Activated T-cell treated with anti-CD3 and anti-CD28 coated beads for 24 hours (primary cell): ENCODE measurements at places on chromosomes 12 and 14.

- no peak for DNase-seq
Measured at GRCh38 chr12:100473716-100474150, at the start of gene NR1H4. Gene NR1H4 (plus strand): TSS chr12:100473866. CDS start chr12:100493324, 19,458 bp downstream.

- no peak for DNase-seq
Measured at GRCh38 chr12:89857652-89858274, 149.1 kb upstream of the ATP2B1 start.

DNA sequence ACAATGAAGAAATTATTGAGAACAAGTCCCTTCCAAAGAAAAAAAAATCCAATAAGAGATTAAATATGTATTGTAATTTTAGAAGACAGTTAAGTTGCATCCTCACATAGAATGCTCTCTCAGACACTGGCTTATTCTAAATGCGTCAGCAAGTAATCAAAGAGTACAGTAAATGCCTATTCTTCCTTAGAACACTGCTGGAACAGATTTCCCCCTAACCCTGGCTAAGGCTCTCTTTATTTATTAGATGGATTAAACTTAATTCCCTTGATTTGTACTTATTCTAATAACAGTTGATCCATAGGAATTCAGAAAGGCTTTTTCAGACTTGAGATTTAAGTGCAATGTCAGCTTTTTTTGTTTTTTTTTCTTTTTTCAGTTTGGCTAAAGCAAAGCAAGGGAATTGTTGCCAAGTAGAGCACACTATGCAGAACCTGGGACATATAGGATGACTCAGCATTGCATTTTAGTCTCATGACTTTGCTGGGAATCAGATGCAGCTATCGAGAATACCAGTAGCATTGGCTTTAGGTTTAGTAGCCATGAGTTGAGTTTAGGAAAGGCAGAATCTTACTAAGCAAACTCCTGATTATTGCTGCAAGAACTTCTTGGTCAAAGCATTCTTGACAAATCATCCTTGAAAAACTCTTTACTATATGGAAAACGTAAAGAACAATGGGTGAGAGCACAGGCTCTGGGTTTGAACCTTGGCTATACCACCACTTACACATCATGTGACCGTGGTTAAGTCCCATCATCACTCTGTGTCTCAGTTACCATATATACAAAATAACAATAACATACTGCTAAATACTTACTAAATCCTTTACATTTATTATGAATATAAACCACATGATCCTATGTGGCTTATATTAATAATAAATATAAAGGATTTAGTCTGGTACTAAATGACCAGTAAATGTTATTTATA, 26.7 kb downstream of the MED21 start:
- no peak for DNase-seq

DNA sequence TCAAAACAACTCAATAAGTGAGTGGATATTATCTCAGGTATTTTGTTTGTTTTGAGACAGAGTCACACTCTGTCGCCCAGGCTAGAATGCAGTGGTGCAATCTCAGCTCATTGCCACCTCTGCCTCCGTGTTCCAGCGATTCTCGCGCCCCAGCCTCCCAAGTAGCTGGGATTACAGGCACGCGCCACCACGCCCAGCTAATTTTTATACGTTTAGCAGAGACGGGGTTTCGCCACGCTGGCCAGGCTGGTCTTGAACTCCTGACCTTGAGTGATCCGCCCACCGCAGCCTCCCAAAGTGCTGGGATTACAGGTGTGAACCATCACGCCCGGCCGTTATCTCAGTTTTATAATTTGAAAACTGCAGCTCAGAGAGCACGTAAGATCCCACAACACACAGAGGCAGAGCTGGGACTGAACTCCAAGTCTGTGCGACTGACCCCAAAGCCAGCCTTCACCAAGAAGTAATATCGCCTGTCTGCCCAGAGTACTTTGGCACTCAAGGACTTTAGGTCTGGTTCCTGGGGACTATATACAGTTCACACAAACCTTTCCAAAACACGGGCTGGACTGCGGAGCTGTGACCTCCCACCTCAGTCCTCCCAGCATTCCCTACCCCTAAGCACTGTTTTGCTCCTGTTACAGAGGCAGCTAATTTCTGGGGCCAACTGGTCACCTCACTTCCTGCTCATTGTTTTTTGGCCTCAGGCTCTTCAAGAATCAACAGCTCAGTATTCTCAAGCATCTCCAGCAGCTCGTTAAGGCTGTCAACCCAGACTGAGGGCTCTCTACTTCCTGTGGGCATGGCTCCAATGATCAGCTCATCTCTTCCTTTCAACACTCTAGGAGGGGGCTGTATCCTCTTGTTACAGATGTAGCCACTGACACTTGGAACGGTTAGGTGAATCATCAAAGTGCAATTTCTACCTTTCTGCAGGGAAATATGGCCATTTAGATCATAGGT, 22.5 kb downstream of the TESC start:
- no peak for DNase-seq

GRCh38 chr14:98758440-98758839, 513.6 kb downstream of the BCL11B start:
- no peak for DNase-seq

GRCh38 chr12:62914443-62915203, 20.3 kb downstream of the PPM1H start:
- DNase-seq, result no peak

- DNase-seq, result no peak
Measured at GRCh38 chr14:100535287-100536120, 51.7 kb downstream of the BEGAIN start.

GRCh38 chr12:98587084-98587483, 6.4 kb upstream of the SLC25A3 start:
- no peak for DNase-seq

GRCh38 chr12:86600664-86601231, 344.6 kb upstream of the MGAT4C start:
- no peak for DNase-seq

GRCh38 chr12:95213119-95213518, 4.1 kb downstream of the FGD6 start:
- DNase-seq, result no peak

DNA sequence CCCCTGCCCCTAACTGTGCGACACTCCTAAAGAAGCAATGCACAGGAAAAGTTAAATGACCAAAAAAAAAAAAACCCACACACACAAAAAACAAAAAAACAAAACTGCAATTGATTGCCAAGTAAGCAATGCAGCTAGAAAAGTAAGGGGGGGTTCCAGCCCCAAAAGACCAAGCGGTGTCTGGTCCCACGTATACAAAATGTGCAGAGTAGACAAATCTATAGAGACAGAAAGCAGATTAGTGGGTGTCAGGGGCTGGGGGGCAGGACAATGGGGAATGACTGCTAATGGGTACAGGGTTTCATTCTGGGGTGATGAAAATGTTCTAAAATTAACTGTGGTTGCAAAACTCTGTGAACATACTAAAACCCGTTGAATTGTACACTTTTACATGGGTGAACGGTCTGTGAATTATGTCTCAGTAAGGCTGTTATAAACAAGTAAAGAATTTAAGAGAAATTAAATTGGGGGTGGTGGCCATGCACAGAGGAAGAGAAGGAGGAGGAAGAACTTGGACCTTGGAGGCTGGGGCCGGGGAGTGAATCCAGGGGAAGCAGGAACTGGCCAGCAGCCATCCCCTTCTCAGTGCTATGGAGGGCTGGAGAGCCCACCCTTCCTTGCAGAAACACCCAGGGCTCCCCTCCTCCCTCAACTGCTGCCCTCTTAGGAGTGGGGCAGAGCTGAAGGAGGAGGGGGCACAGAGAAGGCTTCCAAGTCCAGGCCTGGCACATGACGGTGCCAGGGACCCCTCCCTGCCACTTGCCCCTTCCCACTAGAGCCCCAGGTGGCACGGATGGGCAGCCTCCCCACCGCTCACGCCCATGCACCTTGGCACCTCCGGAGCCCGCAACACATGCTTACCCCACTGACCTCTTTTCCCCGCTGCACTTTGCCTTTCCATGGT, 45.4 kb downstream of the KDM2B start:
- no peak for DNase-seq

- DNase-seq, result no peak
Measured at GRCh38 chr12:45469902-45470301, 254.0 kb downstream of the ANO6 start.

DNA sequence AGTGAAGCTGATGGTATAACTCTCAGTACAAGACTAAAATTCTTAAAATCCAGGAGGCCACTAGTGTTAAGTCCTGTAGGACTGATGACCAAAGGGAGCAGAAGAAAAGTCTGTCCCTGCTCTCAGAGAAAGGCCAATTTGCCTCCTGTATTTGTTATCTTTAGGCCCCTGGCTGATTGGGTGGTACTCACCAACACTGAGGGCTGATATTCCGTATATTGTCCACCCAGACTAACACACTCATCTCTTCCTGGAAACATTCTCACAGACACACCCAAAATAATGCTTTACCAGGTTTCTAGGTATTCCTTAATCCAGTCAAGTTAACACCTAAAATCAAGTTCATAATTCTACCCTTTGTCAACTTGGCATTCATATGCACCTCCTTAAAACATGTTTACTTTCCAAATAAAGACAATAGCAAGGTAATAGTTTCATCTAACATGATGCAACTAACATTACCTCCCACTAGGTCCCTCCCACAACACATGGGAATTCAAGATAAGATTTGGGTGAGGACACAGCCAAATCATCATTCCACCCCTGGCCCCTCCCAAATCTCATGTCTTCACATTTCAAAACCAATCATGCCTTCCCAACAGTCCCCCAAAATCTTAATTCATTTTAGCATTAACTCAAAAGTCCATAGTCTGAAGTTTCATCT, 84.3 kb downstream of the EGLN3 start:
- no peak for DNase-seq

DNA sequence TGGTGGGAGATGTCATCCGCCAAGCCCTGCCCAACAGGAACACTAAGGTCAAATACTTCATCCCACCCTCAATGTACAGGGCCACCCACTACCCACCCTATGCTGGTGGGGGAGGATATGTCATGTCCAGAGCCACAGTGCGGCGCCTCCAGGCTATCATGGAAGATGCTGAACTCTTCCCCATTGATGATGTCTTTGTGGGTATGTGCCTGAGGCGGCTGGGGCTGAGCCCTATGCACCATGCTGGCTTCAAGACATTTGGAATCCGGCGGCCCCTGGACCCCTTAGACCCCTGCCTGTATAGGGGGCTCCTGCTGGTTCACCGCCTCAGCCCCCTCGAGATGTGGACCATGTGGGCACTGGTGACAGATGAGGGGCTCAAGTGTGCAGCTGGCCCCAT, 3.5 kb downstream of the B3GNT4 start:
- no peak for DNase-seq

GRCh38 chr12:30945443-30946164, 19.1 kb downstream of the TSPAN11 start:
- DNase-seq, result no peak

DNA sequence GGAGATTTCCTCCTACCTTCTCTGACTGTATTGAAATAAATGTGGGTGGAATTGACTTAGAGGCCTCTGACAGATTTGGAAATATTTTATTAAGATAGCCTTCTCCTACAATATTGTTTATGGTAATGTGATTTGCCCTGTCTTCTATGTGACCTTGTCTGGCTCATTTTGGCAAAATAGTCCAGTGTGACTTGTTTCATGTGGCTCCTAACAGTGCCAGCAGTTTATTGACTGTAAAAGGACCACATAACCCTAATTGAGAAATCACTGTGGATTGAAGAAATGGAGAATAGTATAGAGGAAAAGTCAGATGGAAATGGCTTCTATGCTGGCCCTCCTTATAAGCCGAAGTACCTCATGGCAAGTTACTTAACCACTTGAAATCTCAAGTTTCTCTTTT, 170.9 kb upstream of the PTPRQ start:
- DNase-seq, result no peak

GRCh38 chr12:118058881-118059280, 2.1 kb downstream of the WSB2 start:
- DNase-seq, result no peak

GRCh38 chr12:81668475-81668874, 90.7 kb downstream of the PPFIA2 start:
- DNase-seq, result peak; percentile 15

DNA sequence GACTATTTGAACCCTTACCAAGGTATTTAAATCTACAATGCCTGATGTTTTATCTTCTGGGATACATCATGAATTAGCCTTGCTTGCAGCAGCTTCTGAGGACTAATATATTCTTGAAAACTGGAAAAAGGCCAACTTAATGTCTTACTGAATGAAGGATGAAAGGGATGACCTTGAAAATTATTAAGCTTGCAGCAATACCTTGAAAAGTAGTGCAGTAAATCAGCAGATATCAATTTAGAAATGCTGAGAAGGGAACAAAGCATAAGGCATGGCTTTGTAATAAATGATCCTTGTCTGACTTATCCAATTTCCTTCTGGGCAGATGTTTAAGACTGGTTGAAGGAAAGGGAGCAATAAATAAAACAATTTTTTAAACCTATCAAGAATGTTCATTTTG, 37.3 kb upstream of the FERMT2 start:
- DNase-seq, result no peak

DNA sequence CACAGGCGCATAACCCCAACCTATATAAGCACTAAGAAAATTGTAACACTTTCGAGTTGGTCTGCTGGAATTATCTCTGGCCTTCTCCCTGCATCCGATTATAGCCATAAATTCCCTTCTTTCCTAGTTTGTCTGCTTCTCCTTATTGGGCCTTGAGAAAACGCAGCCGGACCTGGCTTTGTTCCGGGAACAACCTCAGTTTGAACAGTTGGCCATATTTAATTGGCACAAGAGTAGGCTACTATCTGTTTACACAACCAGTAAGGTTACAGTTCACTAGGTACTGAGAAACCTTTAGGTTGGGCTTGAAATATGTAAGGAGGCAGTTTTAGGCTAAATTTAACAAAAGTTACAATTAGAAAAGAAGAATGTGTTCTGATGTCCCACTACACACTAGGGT, 176.1 kb downstream of the IPO8 start:
- no peak for DNase-seq

GRCh38 chr12:52054231-52054832, 3.1 kb downstream of the NR4A1 start:
- DNase-seq, result no peak

DNA sequence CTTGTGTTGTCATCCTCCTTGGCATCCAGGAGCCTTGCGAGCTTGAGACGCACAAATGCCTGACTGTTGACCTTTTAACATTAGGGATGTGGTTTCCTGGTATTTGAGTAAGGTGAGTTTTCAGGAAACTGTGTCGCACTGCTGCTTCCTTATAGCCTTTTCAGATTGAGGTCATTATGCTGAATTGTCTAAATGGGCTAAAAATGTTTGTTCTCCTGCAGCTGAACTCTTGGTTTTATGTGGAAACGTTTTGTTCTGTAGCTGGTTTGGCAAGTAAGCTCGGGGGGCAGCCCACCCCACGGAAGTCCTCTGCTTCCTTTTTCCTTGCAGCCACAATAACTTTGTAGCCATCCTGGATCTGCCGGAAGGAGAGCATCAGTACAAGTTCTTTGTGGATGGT, 5.7 kb downstream of the PRKAB1 start:
- no peak for DNase-seq

DNA sequence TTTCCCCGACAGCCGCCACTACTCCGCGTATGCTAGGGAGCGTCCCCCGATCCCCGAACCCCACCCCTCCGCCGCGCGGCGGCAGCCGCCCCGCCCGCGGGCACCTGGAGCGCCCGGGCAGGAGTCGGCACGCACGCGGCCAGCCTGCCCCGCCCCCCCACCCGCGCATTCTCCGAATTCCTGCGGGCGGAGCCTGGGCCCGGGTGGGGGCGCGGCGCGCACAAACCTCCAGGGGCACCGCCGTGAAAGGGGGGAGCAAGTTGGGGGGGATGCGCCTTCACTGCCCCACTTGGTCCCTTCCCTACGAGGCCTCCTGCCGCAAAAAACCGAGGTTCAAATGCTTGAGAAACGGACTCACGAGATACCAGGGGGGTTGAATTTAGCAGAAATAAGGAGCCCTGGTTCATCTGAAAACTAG, 1.7 kb downstream of the AJUBA start:
- DNase-seq, result peak; percentile 20

GRCh38 chr12:45305907-45306306, 90.0 kb downstream of the ANO6 start:
- no peak for DNase-seq
